ENCODE measurements at places on chromosomes 11 and 22.

GRCh38 chr11:103085758-103086365 is 6.1 kb downstream of the DCUN1D5 start:
- DNase-seq = no peak

DNA sequence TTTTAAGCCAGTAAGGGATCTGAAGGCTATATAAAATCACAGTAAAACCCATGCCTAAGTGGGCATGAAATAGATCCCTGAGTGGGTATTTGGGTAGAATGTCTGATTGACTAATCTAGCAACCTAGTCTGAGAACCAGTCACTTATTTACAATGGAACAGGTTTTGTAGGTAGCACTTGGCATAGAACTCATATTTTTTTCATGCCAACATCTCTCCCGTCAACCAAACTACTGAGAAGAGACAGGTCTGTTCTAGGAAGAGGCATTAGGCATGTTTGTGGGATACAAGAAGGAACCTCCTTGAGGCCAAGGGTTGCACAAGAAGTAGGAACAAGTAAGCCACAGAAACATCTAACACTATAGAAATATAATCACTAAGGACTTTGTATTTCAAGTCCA is 840.4 kb upstream of the TENM4 start:
- DNase-seq = no peak

- DNase-seq = no peak
Observed at GRCh38 chr11:114098927-114099326, 39.4 kb downstream of the ZBTB16 start.

DNA sequence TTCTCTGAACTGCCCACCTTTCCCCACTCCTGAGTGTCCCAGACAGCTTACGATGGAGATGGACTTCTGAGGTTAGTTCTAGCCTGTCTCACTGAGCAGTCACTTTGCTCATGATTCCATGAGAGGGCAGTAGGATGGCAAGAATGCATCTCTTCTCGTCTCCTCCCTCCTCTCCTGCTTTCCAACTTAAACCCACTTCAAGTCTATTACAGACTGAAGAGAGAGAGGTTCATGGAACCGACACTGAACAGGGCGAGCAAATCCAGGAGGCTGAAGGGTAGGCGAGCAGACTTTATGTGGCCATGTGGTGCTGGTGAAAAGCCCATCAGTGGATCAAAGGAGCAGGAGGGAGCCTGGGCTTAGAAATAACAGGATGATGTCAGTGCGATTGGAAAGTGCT is 38.6 kb downstream of the CEP164 start:
- no peak for DNase-seq

GRCh38 chr11:9263840-9264315 is 1.3 kb downstream of the DENND5A start:
- DNase-seq = peak; percentile 90

DNA sequence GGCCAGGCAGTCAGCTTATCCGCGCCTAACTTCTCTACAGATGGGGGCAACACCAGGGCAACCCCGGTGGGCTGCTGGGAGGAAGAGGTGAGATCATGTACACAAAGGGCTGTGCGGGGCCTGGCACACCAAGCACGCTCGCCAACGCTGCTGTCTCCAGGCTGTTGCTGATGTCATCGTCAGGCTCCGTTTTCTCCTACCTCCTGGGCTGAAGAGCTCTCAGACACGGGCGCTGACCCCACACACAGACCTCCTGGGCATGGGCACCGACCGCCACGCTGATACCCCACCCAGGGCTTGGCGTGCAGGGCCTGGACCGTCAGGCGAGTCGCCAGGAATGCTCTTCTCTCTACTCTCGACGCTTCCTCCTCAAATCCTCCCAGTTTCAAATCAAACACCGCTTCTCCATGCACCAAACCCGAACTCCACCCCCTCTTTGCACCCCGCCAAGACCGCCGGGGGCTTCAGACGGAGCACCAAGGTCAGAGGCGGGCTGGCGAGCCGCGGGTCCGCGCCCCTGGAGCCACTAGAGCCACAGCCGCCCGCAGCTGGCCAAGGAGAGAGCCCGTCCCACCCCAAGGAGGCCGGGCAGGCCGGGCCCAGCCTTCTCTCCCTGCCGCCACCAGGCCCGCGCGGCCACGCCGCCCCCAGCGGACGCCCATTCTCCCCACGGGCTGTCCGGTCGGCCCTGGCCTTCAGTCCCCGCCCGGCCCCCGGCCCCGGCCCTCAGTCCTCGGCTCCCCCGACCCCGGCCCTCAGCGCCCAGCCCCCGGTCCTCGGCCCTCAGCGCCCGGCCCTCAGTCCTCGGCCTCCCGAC is 772 bp downstream of the SBF1 start:
- peak; percentile 63 for DNase-seq

DNA sequence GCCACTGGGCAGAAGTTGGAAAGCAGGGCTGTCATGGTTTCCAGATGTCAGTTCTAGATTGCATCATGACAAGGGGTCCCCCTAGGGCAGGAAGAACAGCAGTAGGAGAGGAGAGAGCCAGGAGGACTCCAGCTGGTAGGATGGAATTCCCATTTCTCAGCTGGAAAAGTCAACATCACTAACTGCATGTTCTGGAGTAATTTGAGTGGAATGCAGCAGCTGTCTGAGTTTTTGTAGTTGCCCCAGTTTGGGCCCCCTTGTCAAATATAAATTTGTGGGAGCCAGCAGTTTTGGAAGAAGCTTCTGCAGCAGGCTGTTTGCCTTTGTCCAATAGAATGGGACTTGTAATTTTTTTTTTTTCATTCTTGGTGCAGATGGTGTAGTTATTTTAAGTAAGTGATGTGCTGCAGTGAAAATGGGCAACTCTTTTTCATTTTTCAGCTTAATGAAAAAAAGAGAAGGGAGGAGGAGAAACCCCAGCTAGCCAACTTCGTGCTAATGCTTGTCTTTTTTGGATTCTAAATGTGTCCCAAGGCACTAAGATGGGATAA is 86.9 kb downstream of the LDLRAD3 start:
- DNase-seq = no peak

- no peak for DNase-seq
Observed at GRCh38 chr11:3359092-3359824, 19.7 kb downstream of the ZNF195 start.

DNA sequence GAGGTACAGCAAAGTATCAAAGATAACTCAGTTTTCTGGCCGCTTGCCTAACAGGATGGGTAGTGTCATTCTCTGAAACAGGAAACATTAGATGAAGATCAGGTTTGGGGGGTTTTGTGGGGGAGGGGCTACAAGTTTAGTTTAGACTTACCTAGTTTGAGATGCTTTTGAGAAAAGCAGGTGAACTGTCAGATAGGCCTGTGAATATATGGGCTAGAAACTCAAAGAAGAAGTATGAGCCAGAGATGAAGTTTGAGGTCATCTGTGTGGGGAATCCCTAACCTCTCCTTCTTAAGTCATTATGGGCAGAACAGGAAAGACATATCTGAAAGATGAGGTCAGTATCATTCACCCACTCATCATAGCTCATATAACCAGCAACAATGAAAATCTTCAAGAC is 11.9 kb downstream of the HOATZ start:
- peak; percentile 67 for DNase-seq

GRCh38 chr11:128965485-128965884 is 22.8 kb upstream of the TP53AIP1 start:
- peak; percentile 59 for DNase-seq

DNA sequence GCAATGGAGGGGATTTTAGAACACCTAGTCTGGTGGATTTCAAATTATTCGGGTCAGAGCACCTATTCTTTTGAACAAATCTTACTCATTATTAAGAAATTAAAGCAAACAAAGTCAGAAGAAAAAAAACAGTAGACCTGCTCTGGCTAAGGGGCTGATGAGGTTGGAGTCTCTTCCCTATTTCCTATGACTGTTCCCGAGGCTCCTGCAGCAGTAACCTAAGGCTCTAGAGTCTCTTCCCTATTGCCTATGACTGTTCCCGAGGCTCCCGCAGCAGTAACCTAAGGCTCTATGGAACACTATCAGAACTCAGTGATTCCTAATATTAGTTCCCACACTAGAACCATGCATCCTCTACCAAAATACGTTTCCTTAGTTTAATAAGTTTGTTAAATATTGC is 607.9 kb downstream of the NTM start:
- DNase-seq = no peak

DNA sequence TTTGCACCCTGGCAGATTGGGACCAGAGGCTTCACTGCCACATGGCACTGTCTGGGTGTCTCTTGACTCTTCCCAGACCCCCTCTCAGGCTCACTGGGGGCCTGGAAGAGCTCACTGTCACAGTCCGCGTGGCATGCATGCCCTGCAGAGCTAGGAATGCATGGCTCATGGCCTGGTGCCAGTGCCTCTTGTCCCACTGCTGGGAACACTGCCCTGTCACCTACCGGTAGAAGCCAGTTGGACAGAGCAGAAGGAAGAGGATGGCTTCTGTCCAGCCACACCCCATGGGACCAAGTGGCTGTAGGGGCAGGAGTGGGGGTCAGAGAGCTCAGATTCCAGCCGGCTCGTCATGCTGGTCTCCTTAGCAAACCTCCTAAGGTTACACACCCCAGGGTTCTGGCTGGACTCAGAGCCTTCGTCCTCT is 29.7 kb downstream of the MB start:
- DNase-seq = no peak

DNA sequence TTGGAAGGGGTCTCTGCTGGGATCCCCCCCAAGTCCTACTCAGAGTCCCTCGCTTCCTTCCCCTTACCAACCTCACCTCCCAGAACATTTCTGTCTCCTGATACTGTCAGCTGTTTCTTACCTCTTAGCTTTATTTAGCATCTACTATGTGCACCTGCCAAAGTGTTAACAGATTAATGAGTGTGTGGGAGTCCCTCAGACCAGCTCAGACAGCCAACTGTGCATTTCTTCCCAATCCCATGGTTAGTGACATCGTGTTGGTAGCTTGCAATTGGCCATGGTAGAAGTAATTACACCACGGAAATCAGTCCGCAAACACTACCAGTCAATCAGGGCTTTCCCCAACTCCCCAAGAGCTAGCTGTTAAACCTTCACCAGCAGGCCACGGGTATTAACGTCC is 150.6 kb downstream of the DSCAML1 start:
- no peak for DNase-seq

DNA sequence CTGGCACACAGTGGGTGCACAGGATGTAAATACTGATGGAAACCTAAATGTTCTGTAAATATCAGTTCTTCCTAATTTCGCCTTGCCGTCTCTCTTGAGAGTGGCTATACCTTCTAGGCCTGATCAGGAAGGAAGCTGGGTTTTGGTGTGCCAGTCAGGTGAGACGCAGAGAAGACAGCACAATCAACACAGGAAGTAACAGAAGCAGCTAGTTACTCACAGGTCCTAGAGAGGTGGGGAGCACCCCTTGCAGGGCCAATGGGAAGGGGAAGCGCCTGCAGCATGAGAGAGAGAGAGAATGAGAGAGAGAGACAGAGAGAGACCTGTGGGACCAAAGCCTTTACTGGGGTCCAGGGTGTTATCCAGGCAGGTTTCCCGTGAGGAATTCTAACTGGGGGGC is 80.8 kb downstream of the FBLN1 start:
- DNase-seq = no peak

All from GM13976 (cell line).